ENCODE measurements at places on chromosomes 7 and 10. TPM values are rescaled to one million over a fixed set of nuclear protein-coding genes. Genes with fewer than 3 reads are reported as not detected.

The DHTKD1 gene
- total RNA-seq = 21.7 TPM

The OR2A5 gene
- total RNA-seq = not detected

- no peak for DNase-seq
These were observed 65.5 kb downstream of the MLLT10 start for GRCh38 chr10:21599582-21599981.

DNA sequence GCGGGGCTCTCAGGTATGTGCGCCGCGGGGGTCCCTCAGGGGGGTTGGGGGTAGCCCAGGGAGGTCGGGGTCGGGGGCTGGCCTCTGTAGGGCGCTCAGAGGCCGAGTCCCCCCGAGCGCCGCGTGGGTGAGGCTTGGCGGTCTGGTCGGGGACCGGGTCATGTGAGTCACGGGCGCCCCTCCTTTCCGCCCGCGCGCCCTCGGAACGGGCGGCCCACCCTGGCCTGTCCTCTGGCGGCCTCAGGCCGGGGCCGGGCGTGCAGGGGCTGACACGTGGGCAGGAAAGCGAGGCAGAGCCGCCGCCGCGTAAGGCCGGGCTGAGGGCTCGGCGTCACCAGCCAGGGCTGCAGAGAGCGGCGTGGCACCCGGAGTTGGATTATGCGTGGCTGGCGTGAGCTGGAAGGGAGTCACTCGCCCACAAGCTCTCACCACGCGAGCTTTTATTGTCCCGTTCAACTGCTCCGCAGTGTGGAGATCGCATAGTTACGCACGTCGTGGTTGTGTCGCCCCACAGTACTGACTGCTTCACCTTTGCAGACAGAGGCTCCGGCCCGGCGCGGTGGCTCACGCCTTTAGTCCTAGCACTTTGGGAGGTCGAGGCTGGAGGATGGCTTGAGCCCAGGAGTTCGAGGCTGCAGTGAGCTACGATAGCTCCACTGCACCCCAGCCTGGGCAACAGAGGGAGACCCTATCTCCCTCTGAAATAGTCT, 385 bp downstream of the SHLD2 start:
- DNase-seq = peak; percentile 92

Data from lower lobe of right lung (tissue), 2 donors.